ENCODE measurements at places on chromosomes 2 and 18. TPM values are rescaled to one million over a fixed set of nuclear protein-coding genes. Genes with fewer than 3 reads are reported as not detected.
A peak's percentile ranks its signal among the peaks of the same experiment; 100 is the strongest.

DNA sequence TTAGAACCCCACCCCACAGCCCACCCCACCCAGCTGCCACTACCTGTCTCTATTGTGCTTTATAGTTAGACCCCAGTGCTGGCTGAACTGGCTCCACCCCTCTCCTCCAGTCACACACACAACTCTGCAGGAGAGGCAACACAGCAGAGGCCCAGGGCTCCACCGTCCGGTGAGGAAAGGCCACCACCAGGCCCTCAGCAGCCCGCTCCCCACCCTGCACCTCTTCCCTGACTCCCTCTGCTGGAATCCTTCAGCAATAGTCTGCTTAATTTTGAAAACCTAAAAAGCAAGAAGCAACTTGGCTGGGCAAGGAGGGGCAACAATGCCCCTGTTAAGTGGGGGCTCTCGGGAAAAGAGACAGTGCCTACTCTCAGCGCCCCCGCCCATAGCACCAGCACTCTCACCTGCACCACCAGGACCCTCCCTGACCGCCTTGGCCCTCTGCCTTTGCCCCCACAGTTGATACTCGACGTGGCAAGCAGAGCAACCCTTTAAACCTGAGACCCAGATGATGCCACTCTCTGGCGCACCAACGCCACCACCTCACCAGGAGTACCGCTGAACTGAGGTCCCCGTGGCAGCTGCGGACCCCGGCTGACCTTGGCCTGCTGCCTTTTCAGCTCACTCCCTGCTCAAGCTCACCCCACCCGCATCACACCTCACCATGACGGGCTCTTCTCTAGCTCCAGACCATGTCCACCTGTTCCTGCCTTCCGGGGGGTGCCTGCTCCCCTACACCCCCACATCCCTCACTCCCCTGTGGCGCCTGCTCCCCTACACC, 45.7 kb downstream of the NDUFA10 start:
- no peak for DNase-seq

DNA sequence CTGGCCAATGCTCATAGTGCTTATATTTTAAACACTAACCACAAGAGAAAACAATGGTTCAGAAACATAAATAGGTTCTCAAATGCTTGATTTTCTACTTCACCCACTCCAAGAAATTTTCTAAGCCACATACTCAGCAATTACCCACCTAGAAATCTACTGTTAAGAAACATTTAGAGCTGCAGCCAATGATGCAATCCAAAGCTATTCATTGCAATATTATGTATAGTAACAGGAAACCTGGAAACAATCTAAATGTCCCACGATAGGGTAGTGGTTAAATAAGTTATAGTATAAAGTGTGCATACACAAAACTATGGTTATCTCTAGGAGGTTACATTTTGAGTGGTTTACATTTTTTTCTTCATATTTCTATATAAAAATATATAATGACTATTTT, 5.7 kb downstream of the FAM237A start:
- peak; percentile 3 for DNase-seq

DNA sequence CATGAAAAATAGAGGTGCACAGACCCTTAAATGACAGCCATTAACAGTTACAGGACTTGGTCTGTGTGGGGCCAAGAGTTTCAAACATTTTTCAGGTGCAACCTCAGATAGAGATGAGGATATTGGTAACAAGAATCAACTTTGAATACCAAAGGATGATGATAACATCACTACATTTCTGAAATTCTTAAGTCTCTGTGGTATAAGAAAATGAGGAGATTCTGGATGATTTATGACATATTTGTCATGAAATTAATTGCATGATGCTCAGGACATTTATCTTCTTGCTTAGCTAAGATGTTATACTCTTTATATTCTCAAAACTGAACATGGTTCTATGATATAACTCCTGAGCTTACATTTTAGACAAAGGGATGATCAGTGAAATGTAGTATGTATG, 471.8 kb upstream of the CWC22 start:
- no peak for DNase-seq

GRCh38 chr2:224127871-224128501, 88.9 kb upstream of the SERPINE2 start:
- DNase-seq = peak; percentile 69

DNA sequence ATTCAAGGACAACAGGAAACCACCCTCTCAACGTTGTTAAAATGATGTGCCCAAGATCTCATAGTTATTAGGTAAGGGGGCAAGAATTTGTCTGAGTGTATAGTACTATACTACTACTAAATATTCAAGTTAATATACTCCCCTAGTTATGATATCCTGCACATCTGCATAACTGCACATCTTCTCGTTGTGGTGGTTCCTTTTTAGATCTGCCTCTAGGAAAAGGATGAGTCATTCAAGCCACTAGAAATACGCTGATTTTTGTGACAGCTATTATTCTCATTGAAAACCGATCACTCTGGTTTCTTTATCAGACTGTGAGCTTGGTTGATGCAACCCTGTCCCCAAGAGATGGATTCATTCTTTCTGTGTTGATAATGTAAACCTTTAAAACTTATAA, 1067.0 kb upstream of the FANCL start:
- no peak for DNase-seq

DNA sequence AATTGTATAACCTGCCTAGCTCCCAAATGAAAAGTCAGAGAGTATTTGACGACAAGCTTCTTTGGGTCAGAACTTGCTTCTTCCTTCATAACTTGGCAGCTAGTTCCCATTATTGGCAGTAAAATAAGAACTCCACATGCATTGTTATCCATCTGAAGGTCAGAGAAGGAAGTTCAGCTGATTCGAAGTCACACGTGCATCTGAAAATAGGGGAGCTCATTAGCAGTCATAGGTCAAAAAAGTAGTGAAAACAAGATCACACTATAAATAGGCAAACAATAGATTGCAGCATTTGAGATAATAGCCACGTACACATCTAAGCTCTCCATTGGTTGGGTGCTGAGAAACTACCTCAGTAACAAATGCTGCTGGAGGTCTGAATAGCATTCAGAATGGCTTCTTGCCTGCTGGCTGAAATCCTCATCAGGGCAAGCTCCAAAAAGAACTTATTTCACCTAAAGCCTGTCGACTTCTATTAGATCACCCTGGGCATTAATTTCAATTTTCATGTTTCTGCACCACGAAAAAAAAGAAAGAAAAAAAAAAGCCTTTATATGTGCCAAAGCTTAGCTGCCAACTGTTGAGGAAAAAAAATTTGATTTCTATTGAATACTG, 1492.9 kb upstream of the CELF4 start:
- no peak for DNase-seq

DNA sequence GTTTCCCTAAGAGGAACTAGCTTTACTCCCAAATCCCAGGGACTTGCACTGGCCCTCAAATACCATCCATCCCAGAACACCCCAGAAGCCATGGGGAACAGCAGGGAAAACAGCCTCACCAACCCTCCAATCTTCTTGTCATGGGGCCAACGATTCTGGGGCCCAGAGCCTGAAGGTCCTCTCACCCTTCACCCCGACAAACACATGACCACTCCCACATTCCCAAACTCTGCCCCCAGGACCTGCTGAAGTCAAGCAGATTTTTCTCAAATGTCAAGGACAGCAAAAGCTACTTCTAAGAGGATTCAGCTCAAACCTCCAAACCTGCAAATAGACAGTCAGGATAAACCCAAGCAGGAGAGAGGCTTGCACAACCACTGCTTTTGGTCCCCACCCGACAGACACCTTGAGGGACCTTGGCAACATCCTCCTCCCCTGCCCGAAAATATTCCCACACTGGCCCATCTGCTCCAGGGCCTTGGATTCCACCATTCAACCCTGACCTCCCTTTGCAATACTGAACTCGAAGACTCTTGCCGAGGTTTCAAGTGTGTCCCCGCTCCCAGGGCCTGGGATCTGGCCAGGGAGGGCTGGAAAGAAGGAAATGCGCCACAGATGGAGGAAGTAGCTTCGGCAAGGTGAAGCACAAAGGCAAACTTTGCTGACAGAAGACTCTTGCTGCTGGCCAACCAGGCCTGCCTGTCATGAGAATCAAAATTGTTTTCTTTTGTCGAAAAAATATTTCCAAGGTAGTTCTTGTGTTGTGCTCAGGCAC, 143.3 kb downstream of the ZFP36L2 start:
- DNase-seq = no peak

- no peak for DNase-seq
Measured at GRCh38 chr2:88875736-88876135, 184.3 kb downstream of the RPIA start.

- peak; percentile 6 for DNase-seq
Measured at GRCh38 chr2:74293191-74293991, 49.8 kb downstream of the SLC4A5 start.

DNA sequence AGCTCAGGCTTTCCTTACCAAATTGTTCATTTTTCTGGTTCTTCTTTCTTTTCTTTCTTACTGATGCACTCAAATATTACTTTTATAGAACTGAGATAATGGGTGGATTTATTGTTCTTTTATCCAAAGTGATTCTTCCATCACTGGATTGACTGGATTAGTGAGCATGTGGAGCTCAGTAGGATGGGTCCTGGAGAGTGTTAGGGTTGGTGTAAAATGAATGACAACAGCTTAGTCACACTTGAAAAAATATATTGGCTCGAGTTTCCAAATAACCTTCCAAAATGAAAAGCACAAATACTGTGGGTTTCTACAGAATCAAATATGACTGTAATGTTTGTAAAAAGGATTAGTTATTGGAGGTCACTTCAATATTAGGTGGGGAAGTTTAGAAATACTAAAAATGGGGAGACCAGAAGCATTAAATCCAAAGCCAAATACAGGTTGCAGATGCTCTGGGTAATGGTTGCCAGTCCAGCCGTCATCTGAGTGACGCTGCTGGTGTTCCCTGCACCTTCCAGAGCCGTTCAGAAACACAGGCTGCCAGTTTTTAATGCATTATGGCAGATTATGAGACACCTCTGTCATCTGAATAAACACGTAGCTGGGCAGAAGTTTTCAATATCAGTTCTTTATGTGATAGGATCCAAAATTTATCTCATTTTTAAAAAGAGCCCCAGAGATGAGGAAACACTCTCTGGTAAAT, 294.8 kb upstream of the NRP2 start:
- no peak for DNase-seq

- no peak for DNase-seq
Measured at GRCh38 chr2:146415291-146415690, 1429.5 kb upstream of the ACVR2A start.

Gene MROH2A
- total RNA-seq = not detected

Gene CBLN2
- total RNA-seq = not detected

Gene NEB
- total RNA-seq = under 0.01 TPM

Gene PDE6D
- total RNA-seq = 13.8 TPM

Gene MYO7B
- 0.18 TPM for total RNA-seq

Gene RAB6C
- total RNA-seq = not detected

Gene REG3A
- not detected for total RNA-seq

Data from IMR-90 (cell line).